ENCODE measurements at places on chromosomes 2 and 18. TPM values are rescaled to one million over a fixed set of nuclear protein-coding genes. Genes with fewer than 3 reads are reported as not detected.

The GPR35 gene
- total RNA-seq = 6.0 TPM

The POTEE gene
- total RNA-seq = 5.0 TPM

The MC4R gene
- total RNA-seq = not detected

The MFSD2B gene
- 0.84 TPM for total RNA-seq

The TPO gene
- total RNA-seq = not detected

The INHBB gene
- total RNA-seq = not detected

The STEAP3 gene
- 0.94 TPM for total RNA-seq

The REG1B gene
- total RNA-seq = not detected

The RBMS1 gene
- 128 TPM for total RNA-seq

The AQP12B gene
- not detected for total RNA-seq

The EVA1A gene
- total RNA-seq = 11.5 TPM

The ANKRD29 gene
- total RNA-seq = 2.4 TPM

The LTBP1 gene
- 80.2 TPM for total RNA-seq

The RGPD4 gene
- total RNA-seq = 0.23 TPM

The PLCD4 gene
- total RNA-seq = 1.0 TPM

The MYO3B gene
- total RNA-seq = 9.1 TPM

The PPP4R1 gene
- 115 TPM for total RNA-seq

The UGT1A6 gene
- total RNA-seq = not detected

The IL1RL1 gene
- 0.09 TPM for total RNA-seq

The PSMA8 gene
- total RNA-seq = not detected

The GLI2 gene
- 67.0 TPM for total RNA-seq

The TP53I3 gene
- total RNA-seq = 40.2 TPM

The SERPINB12 gene
- not detected for total RNA-seq

The CXCR4 gene
- 1.5 TPM for total RNA-seq

The HOXD9 gene
- 1.1 TPM for total RNA-seq

Measured in mesothelial cell of epicardium (in vitro differentiated cells).